Hematopoietic multipotent progenitor cell treated with erythropoietin and hydrocortisone succinate and interleukin-3 and kit ligand, for 6 days (in vitro differentiated cells): ENCODE measurements at places on chromosomes 5 and 9.

GRCh38 chr5:124395926-124396325 lies 350.5 kb downstream of the ZNF608 start:
- no peak for DNase-seq

DNA sequence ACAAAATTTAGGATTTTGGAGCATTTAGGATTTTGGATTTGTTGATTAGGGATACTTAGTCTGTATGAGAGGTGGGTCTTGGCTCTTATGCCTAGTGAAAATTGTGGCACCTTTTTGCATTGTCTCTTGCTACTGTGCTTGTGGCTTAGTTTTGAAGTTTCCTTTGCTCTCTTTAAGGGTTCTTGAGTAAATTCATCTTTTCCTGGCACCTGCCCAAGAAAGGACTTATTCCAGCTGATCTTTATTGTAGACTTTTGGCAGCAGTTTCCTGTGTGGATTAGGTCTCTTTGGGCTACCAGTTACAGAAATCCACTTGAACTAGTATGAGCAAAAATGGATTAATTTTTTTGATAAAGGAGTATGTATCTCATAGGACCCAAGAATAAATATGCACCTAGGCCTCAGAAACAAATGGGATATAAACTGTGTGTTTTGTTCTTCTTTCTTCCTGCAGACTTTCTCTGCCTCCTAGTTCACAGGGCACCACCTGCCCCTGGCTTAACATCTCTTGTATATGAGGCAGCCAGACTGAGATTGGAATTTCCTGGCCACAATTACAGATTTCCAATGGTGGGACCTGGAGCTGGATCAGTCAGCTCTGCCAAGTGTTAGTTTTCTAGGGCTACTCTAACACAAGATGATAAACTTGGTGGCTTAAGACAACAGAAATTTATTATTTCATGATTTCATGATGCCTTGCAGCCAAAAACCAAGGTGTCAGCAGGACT lies 44.6 kb downstream of the FOCAD start:
- DNase-seq = peak; percentile 14

DNA sequence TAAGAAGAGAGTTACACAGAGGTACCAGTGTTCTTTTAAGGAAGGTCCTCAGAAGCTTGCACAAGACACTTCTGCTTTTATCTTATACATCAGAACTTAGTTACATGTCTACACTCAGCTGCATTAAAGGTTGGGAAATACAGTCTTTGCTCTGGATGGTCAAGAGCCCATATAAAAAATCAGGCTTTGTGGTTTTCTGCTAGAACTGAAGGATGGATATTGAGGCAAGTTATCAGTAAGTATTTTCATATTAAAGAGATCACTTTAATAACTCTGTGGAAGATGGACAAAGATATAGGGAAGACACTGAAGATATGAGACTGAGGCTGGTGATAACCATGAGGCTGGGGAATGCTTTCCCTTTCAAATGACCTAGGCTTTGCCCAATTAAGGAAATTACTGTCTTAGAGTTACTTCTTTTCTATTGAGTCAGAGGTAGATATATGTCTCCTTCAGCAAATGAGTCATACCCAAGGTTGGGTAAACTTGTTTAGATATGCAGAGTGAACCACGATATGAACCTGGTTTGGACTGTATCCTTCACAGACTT lies 87.0 kb upstream of the TNC start:
- peak; percentile 3 for DNase-seq

GRCh38 chr5:922436-923280 lies 30.0 kb downstream of the TRIP13 start:
- no peak for DNase-seq

- DNase-seq = peak; percentile 30
Measured at GRCh38 chr5:68745448-68745847, 348.4 kb upstream of the SLC30A5 start.
